ENCODE measurements at places on chromosomes 12 and 14.

- no peak for DNase-seq
Observed at GRCh38 chr14:97107080-97107479, 309.9 kb downstream of the VRK1 start.

- peak; percentile 42 for DNase-seq
Observed at GRCh38 chr14:50402965-50403364, 6.3 kb upstream of the CDKL1 start.

GRCh38 chr12:62934239-62934798 is 631 bp downstream of the PPM1H start:
- DNase-seq, result peak; percentile 14

- no peak for DNase-seq
Observed at GRCh38 chr12:98727196-98727595, 82.1 kb downstream of the APAF1 start.

DNA sequence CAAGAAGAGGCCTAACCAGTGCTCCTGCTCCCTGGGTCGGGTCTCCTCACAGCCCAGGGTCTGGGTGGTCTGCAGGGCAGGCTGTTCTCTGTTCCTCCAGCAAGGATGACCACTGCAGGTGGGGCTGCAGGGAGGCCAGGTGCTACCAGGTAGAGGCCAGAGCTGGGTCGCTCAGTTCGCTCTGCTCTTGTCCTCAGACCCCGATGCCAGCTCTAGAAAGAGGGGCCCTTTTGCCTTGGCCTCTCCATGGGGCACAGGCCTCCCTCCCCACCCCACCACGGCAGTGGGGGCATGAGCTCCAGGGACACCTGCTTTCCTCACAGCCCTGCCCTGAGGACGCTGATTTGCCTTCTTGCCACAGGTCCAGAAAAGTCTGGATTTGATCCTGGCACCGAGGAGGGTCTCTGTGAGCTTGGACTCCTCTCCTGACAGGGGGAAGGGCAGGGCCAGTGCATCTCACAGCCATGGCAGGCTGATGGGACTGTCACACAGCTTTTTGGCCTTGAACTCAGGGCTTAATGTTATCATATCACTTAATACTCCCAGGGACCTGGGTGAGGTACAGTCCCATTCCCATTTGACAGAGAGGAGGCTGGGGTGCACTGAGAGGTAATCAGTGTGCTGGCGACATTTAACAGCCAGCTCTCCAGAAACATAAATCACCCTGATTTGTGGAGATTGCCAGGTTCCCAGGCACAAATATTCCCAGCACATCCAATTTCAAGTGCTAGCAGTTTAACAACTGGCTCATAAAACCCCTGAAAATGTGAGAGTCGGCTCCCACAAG is 273.0 kb upstream of the SFSWAP start:
- no peak for DNase-seq

DNA sequence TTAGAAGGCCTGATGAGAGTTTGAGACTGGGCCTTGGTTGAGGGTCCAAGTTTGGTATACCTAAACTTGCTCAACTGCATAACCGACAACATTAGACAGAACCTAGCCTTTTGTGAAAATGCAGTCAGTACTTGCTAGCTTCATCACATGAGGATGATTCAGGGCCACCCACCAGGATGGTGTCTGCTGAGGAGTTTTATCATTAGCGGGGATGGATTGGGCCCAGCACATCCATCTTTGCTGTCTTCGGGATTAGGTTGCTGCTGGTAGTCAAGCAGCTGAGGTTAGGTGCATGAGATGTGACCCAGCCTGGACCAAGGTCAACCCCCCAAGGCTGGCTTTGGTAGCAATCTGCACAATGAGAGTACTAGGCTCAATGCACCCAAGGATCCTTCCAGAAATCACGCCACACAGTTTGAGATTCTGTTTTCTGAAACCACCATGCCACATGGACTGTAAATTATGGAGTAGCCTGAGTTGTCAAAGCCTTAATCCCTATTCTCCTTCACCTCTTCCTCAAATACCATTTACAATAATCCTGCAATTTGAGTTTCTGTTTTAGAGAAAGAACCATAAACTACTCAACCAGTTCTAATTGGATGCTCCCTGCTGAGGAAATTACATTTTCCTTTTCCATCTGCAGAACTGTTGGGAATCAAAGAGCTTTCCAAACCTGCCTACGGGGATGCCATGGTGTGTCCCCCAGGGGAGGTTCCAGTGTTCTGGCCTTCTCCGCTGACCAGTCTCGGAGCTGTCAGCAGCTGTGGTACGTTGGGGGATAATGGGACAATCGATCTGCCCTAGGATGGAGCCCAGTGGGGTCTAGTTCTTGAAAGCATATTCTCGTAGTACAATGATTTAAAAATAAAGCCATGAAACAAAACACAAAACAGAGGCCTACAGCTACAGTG is 61.7 kb downstream of the DGLUCY start:
- DNase-seq, result no peak

GRCh38 chr14:52663850-52664249 is 31.5 kb downstream of the ERO1A start:
- no peak for DNase-seq

- DNase-seq, result peak; percentile 30
Observed at GRCh38 chr12:13986031-13986430, 4.6 kb upstream of the GRIN2B start.

- no peak for DNase-seq
Observed at GRCh38 chr12:8906266-8907180, 7.8 kb upstream of the PHC1 start.

DNA sequence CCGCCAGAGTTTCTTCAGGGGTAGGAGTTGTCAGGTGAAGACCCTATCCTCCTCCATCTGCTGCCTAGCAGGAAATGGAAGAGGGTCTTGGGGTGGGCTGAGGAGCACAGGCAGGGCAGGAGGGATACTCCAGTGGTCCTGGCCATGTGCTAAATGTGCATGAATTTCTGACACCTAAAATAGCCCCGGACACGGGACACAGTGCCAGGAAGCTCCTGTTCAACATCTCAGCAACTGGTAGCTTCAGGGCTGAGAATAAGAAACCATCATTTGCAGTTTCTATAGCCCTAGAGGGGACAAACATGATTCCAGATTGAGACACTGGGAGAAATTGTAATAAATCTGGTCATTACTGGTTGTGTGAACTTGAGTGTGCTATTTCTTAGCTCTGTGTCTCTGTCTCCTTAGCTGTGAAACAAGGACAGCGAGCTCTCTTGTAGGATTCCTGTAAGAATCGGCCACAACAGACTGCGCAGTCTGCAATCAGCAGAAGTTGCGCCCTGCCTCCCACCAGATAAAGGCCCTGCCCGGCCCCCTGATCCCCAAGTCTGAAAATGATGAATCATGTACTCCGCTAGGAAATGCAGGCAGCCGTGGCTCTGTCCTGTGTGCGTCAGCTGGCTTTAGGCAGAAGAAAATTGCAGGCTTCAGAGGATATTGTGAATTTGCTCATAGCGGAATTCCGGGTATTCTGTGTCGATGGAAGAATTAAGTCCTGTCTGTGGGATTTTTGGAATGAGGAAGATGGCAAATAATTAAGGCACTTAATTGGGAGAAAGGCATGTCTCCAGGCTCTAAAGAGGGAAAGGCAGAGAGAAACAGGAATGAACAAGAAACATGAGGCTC is 35.2 kb upstream of the MEG3 start:
- DNase-seq, result peak; percentile 58

- DNase-seq, result peak; percentile 21
Observed at GRCh38 chr12:71439613-71440344, at the start of gene LGR5. Gene LGR5, plus strand, starts transcription at chr12:71439798. Its CDS starts 283 bp downstream, at chr12:71440081.

- no peak for DNase-seq
Observed at GRCh38 chr12:14696265-14696741, at the start of gene GUCY2C. Gene GUCY2C, minus strand, starts transcription at chr12:14696599. Its CDS starts 151 bp downstream, at chr12:14696448.

GRCh38 chr12:28512406-28512805 is 322.1 kb downstream of the CCDC91 start:
- no peak for DNase-seq

- DNase-seq, result no peak
Observed at GRCh38 chr12:101493556-101493955, 18.4 kb downstream of the SPIC start.

- DNase-seq, result peak; percentile 18
Observed at GRCh38 chr12:12405882-12406281, 49.0 kb downstream of the BORCS5 start.

DNA sequence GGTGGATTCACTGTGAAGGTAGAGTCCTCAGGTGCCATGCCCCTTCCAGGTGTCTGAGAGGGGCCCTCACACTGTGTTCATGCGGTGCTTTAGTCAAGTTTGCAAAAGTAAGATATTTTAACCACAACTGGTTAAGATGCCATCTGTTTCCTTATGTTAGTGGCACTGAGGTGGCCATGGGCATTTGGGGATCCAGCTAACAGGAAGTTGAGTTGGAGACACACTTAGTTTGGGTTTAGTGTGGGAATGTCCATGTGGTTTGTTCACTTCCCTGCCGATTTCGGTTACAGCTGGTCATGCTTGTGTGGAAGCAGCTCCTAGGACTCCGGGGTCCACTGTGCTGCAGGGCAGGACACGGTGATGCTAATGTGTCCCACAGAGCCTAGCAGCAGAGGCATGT is 17.3 kb upstream of the ABHD12B start:
- DNase-seq, result no peak

GRCh38 chr12:80041071-80041470 is 58.3 kb upstream of the OTOGL start:
- DNase-seq, result no peak

DNA sequence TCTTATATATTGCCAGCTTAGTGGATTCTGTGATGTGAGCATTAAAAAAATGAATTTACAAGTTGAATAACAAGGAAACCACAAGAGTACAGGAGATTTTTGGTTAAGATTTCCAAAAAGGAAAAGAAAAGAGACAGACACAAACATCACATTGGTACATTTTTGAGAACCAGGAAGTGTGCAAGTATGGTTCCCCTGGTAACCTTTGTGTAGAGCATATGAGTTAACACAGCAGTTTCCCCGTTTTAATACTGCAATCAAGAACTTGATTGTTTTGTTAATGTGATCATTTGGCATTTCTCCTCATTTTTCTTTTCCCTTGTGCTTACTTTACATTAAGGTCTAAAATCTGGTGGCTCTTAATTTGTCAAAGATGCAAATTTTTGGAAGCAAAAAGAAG is 490.4 kb upstream of the ATP2B1 start:
- peak; percentile 18 for DNase-seq

- no peak for DNase-seq
Observed at GRCh38 chr12:117485984-117486839, 124.8 kb upstream of the NOS1 start.

GRCh38 chr14:63663428-63664341 is 22.0 kb upstream of the WDR89 start:
- DNase-seq, result peak; percentile 11

DNA sequence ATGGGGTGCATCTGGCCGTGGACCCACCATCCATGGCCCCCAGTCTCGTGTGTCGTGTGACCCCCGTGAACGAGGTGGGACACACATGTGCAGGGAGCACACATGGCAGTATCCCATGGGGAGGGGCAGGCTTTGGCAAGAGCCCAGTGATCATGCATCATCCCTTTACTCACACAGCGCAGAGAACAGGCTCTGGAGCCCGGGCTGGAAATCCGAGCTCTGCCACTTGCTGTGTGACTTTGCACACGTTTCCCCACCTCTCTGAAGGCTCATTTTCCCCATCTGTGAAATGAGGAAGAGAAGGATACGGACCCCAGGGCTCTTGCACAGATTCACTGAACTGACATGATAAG is 119.9 kb downstream of the PHETA1 start:
- peak; percentile 84 for DNase-seq

GRCh38 chr12:93008044-93008778 is 79.1 kb upstream of the EEA1 start:
- DNase-seq, result no peak

- DNase-seq, result no peak
Observed at GRCh38 chr12:46368138-46368537, 4.4 kb downstream of the SLC38A2 start.

- no peak for DNase-seq
Observed at GRCh38 chr14:82362452-82362851, 828.8 kb upstream of the SEL1L start.

GRCh38 chr14:101124815-101125214 is 221.3 kb upstream of the RTL1 start:
- no peak for DNase-seq

GRCh38 chr12:42270596-42270995 is 32.5 kb upstream of the YAF2 start:
- no peak for DNase-seq

GRCh38 chr12:74229671-74230070 is 308.0 kb upstream of the ATXN7L3B start:
- no peak for DNase-seq

DNA sequence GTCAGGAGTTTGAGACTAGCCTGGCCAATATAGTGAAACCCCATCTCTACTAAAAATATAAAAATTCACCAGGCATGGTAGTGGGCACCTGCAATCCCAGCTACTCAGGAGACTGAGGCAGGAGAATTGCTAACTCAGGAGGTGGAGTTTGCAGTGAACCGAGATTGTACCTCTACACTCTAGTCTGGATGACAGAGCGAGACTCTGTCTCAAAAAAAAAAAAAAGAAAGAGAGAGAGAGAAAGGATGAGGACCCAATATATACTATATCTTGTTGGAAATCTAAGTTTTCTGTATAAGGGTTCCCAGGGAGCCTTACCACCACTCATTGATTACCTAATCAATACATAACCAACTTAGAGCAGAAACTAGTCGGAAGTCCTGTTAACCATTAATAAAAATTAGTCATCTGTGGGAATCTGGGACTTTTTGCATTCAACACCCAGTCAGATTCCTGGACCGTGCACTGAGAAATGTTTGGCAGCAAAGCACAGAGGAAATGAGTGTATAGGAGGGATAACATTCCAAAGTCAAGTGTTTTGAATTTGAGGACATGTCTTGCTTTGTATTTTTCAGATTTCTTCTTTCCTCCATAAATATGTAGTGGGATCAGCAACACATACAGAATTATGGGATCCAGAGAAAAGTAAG is 44.8 kb upstream of the NR2C1 start:
- peak; percentile 94 for DNase-seq

DNA sequence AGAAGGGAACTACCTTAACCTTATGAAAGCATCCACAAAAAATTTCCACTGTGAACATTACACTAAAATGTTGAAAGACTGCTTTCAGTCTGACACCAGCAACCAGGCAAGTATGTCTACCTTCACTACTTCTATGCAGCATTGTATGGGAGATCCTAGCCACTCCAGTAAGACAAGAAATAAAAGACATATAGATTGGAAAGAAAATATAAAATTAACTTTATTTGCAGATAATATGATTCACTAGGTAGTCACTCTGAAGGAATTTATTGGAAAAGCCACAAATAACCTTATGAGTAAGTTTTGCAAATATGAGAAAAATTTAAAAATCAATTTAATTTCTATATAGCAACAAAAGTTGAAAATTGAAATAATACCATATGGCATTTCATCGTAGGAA is 172.0 kb downstream of the RERGL start:
- DNase-seq, result no peak

DNA sequence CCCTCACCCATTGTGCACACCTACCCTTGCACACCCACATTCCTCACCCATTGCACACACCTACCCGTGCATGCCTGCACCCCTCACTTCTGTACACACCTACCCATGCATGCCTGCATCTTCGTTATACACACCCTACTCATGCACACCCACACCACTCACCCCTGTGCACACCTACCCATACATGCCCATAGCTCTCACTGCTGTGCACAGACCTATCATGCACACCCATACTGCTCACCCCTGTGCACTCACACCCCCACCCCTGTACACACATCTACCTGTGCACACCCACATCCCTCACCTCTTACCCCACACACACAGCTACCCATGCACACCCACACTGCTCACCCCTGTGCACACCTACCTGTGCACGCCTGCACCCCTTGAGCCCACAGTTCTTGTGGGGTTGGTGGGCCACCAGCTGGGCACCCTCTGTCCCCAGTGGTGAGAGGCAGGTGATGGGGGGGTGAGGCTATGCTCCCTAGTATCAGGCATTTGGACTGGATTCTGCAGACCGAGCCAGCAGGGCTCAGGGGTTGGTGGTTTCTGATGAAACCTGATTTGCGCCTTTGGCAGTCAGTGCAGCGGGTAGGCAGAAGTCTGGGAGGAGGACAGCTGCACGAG is 15.6 kb downstream of the CEP170B start:
- no peak for DNase-seq

Measured in epithelial cell of esophagus (primary cell).